ENCODE measurements at places on chromosomes 12 and 14.

GRCh38 chr12:54509617-54510016 lies 12.1 kb downstream of the NCKAP1L start:
- no peak for DNase-seq

GRCh38 chr12:7787574-7788293 lies 1.5 kb upstream of the NANOG start:
- no peak for DNase-seq

DNA sequence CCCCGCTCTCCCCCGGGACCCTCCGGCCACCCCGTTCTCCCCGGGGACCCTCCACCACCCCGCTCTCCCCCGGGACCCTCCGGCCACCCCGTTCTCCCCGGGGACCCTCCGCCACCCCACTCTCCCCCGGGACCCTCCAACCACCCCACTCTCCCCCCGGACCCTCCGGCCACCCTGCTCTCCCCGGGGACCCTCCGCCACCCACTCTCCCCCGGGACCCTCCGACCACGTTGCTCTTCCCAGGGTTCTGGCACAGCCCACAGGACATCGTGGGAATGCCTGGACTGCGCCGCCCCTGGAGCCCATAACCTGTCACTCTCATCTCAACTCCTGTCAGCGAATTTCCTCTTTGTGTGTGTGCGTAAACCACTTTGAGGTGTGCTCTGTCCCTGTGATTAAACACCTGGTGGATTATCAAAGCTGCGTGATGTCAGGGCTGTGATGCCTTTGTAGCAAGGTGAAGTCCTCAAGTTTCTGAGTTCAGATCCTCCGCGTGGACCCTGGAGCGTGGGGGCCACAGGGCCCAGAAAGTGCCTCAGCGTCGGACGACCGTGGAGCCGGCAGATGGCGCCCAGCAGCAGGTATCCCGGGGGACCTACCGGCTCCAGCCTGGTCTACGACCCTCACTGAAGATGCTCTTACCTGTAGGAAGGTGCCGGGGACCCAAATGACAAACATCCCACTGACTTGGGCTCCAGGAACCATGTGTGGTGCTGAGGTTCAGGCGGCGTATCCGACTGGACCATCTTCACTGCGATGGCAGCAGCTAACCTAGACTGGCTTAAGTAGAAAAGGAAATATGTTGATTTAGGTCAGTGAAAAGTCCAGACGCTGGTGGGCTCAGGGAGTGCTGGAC lies 63.2 kb upstream of the GALNT9 start:
- DNase-seq: peak; percentile 62

DNA sequence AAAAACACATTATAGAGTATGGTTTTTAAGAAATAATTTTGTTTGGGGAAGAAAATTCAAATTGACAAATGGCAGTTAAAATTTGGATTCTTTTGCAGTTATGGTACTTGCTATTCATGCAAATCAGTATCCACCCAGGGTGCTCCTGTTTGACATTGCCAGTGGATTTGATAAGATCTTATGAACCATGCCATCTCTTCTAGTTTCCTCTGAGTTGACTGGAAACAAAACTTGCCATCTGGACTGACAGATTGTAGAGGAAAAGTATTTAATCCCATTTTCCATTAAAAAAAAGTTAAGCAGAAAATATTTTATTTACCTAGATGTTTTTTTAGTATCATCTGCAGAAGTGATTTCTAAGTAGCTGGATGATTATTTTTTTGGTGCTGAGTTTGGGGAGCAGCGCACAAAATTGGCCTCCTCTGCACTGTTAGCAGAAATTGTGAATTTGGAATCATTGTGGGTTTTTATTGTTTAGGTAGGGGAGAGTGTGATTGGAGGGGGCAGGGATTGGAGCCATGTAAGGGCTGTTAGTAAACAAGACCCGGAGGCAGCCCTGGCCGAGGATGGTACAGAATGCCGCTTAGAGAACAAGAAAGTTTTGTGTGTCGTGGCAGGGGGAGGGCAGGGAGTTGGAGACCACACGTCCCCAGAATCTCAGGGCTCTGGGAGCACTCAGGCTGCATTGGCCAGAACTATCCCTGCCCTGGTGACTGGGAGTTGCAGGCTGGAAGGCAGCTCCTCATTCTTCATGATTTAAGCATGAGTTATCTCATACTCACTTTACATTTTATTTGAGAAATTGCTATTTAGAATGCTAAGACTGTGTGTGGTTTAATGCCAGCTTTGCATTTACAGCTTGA lies 56.6 kb downstream of the WDR20 start:
- no peak for DNase-seq

Data from posterior vena cava (tissue), 2 donors.